ENCODE measurements at places on chromosomes 5 and 9.

DNA sequence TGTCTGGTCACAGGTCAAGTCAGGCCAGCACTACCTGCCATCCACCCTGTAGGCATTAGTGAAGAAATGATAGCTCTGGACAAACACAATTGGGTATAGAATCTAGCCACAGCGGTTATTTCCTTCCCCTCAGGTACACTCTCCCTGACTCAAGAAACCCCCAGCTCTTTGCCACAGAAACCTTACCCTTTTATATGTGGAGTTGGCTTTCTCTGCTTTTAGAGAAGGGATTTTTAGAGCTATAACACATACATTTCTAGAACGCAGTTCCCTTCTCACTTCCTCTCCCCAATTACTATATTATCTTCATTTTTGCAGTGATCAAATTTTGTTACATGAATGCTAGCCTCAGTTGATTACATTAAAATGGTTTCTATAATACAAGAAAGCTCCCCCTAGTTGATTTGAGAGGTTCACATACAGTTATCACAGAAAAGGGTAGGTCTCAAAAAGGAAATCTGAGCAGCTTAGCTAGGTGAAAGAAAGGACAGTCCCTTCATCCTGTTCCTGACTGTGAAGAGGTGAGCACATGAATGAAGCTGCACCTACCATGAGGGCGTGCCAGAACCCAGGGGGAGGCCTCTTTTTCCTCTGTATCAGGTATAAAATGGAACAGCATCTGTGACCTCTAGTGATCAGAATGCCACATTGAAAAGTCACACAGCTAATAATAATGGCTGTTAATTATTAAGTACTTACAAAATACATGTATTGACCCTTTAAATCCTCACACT lies 425.6 kb downstream of the KIAA0825 start:
- no peak for DNase-seq

- peak; percentile 6 for DNase-seq
Observed at GRCh38 chr5:80960531-80961375, 590 bp downstream of the RASGRF2 start.

- no peak for DNase-seq
Observed at GRCh38 chr9:111023128-111023527, 15.1 kb downstream of the LPAR1 start.

GRCh38 chr9:23598994-23599393 lies 227.0 kb downstream of the ELAVL2 start:
- DNase-seq, result no peak

- DNase-seq, result no peak
Observed at GRCh38 chr5:176792655-176793342, 17.6 kb upstream of the UNC5A start.

DNA sequence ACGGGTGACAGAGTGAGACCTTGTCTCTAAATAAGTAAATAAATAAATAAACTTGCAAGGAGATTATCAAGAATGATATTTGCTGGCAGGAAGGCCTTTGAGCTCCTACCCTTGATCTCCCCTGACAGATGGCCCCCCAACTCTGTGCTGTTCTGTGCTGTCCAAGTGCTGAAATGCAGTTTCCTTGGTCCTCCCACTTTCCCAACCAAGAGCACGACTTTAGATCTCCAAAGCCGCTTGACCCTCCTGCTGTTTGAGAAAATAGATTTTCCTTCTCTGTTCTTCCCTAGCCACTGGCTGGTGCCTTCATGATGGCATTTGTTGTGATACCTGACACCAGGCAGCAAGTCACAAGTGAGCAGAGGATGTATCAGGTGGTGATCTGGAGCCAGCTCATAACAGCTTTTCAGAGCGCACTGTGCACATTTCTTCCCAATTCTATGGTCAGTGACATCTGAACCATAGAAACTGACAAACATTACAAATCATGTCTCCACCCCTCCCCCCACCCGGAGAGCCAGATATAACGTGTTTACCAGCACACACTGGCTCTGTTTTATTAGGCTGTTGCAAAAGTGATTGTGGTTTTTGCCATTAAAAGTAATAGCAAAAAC lies 80.0 kb upstream of the PUM3 start:
- no peak for DNase-seq

DNA sequence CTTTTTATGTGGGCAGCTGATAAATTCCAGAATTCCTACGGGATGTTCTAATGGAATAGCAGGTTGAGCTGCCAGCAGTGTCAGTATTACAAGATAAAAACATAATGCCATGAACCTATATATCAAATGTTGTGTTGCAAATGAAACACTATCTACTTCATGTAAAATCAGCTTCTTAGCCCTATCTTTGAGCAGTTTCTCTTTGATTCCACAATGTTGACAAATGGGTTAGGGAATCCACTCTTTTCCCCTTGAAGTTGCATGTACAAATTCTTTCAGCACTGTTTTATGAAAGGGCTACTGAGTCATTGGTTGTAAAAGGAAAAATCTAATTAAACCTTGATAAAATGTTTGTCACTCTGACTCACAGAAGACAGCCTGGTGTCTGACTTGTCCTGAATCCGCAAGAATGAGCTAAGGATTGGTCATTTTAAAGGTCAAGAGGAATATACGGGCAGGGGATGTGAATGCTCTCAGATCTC lies 950.6 kb upstream of the NUDT12 start:
- DNase-seq, result no peak

DNA sequence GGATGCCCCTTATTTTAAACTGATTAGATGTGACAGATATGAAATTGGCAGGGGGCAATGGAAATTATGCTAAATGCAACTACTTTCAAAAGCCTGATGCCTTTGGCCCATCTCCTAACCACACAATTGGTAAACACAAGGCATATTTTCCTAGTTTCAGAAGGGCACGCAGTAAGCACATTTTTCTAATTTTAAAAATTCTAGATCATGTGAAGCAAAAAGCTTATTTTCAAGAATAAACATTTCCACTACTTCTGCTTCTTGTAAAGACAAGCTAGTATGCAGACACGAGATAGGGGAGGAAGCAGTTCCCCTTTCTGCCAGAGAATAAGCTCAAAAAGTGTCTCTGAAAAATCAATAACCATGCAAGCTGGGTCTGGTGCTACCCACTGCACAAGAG lies 67.7 kb downstream of the ABCA1 start:
- DNase-seq, result no peak

- no peak for DNase-seq
Observed at GRCh38 chr5:155633338-155633957, 619.9 kb downstream of the KIF4B start.

GRCh38 chr5:157148734-157149615 lies 6.3 kb upstream of the MED7 start:
- peak; percentile 43 for DNase-seq

GRCh38 chr5:154977409-154977808 lies 36.1 kb upstream of the KIF4B start:
- no peak for DNase-seq

- DNase-seq, result no peak
Observed at GRCh38 chr5:90476391-90476790, 1.7 kb downstream of the POLR3G start.

GRCh38 chr9:73237140-73237539 lies 85.5 kb downstream of the ANXA1 start:
- no peak for DNase-seq

DNA sequence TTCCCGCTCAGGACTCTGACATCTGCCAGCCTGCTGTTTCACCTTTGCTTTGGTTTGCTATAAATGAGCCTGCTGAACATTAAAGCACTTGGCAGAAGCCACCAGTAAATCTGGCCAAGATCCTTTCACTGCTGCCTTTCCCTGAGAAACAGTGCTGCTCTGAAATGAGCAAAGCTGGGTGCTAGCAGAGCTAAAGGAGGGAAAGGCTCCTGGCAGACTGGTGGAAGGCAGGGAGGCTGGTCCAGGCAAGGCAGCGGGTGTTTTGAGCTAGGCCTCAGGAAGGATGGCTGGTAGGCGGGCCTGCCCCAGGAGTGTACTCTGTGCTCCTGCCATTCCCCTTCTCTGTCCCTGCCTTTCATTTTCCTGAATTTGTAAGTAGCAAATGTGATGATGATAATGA lies 52.5 kb upstream of the PTGS1 start:
- no peak for DNase-seq

DNA sequence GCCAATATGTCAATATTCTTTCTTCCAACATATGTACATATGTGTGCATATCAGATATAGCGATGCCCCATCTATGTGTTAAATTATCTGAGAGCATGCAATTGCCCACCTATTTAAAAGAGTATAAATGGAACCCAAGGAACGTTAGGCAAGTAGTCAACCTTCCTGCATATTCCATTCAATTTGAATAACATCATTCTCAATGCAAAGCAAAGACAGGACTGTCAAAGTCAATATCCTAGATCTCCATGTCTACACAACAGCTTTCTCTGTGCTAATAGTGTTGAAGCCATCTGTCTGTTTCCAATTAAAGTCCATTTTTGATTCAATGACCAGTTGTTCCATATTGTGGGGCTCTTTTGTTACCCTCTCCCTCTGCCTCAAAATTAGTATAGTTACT lies 85.3 kb upstream of the COX7C start:
- DNase-seq, result no peak

DNA sequence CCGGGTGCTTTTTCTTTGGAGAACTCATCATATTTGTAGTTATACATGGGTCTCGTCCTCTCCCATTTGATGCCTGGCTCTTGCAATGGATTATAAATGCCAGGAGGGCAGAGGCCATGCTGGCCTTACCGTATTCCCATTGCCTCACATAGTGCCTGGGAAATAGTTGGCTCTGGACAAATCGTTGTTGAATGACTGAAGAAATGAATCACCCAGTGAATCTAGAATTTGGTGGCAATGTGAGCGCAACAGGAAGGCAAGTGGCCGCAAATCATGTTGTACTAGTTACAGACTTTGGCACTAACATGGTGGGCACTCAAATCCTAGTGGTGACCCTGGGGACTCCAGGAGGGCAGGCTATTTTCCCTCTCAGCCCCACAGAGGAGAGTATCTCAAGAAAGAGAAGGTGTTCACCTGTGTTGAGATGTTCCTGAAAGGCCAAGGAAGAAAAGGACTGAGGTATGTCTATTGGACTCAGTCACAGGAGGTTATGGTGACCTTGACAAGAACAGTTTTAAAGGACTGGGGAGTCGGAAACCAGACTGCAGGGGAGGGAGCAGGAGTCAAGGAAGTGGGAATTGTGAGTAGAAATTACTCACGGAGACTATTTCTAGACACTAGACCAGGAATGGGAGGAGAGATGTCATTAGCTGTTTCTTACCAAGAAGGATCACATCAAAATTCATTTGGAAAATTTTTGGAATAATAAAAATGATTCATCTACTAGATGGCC lies 61.7 kb upstream of the COL15A1 start:
- DNase-seq, result no peak

GRCh38 chr5:153745778-153746395 lies 255.4 kb downstream of the GRIA1 start:
- no peak for DNase-seq

DNA sequence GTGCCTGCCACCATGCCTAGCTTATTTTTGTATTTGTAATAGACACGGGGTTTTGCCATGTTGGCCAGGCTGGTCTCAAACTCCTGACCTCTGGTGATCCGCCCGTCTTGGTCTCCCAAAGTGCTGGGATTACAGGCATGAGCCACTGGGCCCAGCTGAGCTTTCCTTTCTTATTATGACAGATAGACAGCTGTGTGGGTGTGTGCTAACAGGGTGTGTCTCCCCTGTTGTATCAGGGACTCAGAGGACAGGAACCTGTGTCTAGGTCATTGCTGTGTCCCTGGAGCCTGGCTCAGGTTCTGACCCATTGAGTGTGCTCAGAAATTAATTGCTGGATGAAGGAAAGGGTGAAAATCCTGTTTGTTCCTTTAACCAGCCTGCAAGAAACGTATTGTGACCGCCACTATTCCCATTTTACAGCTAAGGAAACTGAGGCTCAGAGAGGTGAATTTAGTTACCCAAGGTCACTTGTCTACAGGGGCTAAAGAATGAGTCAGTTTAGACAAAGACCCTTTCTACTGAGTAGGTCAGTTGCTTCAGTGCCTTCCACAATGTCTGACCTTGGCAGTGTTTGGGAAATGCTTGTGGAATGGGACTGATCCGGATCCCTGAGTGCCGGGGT lies 16.8 kb downstream of the NCS1 start:
- DNase-seq, result no peak

DNA sequence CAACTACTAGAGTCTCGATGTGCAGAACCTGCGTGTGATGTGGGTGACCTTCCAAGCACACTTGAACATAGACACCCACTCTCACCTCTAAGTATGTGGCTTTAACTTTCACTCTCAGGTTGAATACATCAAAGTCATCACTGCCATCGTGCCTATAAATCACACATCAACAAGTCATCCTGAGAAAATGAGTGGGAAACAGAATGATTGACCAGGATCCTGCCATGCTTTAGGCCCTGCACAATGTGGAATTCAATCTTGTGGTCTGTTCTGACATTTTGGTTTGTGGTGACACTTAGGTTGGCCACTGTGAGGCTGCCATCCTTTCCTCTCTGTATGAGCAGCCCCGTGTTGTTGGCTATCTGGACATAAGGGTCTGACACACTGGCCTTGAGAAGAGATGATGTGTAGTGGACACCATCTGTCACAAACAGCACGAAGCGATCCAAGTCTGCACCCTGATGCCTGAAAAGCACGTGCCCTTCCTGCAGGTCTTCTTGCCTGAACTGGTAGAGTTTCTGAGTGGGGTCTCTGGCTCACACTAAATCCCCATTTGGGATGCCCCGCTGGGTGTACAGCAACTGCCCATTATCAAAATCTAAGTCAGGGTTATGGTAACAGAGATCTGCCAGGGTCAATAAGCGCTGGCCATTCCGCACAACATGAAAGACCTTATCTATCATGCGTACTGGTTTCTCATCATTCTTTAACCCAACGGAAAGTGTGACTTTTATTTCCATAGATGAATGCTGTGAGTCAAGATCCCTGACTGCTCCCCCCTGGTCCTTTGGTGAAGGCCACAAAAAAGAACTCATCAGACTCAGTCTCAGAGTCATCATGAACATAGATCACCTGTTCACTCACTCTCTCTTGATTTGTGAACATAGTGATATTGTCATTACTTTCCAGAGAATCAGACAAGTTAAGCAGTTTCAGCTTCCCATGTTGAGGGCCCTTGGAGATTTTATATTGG lies 116.6 kb downstream of the ESM1 start:
- no peak for DNase-seq

DNA sequence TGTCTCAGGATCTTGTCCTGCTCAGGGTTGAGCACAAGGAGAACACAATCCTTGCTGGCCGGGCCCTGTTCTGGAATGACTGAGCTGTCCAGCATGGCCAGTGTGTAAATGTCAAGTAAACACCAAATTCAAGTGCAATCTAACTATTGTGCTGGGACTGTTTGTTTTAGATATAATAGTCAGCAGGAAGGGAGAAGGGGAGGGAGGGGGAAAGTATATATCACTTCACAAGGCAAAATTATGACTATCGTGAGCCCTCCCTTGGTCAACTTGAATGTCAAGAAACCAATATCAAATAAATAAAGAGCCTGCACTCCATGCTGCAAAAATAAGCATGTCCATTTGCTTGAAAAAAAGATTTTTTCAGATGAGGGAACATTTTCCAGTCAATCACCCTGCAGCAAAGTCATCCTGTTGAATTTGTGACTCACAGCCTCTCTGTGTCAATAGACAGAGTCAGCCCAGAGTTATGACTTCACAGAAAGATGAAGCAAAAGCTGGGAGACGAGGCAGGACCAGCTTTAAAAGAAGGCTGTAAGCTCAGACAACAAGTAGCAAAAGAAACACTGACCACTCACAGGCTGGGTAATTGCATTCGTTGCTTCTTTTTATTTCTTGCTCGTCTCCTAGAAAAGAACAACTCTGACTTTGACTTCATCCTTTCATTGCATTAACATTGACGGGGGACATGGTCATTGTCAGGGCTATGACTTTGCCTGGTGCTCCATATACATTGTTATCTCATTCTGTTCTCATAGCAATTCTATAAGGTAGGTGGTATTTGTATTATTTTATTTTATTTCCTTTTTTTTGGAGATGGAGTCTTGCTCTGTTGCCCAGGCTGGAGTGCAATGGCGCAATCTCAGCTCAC lies 15.3 kb upstream of the KLF4 start:
- DNase-seq, result no peak

GRCh38 chr5:90658620-90659019 lies 100.0 kb downstream of the ADGRV1 start:
- no peak for DNase-seq

Data from stimulated activated CD8-positive, alpha-beta memory T cell treated with anti-CD3 and anti-CD28 coated beads, Interleukin-15, amount 100 ng/mL, for 24 hours (primary cell).